Kidney capillary endothelial cell (primary cell): ENCODE measurements at places on chromosomes 2 and 18.

GRCh38 chr2:114068438-114068837, 178.5 kb downstream of the ACTR3 start:
- DNase-seq: no peak

GRCh38 chr2:45014016-45014702, 4.9 kb upstream of the SIX2 start:
- no peak for DNase-seq

DNA sequence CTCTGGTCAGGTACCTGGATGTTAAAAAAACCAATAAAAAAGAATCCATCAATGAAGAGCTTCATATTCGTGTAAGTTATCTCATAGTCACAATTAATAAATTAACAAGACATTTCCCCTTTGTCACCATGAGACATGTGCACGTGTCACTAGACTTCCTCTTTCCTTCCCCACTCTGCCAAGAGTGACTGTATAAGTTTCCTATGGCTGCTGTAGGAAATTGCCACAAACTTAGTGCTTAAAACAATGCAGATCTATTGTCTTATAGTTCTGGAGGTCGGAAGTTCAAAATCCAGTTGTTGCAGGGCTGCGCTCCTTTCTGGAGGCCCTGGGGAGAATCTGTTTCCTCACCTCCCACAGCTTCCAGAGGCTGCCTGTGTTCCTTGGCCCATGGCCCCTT, 35.8 kb downstream of the SLC9A4 start:
- peak; percentile 44 for DNase-seq

DNA sequence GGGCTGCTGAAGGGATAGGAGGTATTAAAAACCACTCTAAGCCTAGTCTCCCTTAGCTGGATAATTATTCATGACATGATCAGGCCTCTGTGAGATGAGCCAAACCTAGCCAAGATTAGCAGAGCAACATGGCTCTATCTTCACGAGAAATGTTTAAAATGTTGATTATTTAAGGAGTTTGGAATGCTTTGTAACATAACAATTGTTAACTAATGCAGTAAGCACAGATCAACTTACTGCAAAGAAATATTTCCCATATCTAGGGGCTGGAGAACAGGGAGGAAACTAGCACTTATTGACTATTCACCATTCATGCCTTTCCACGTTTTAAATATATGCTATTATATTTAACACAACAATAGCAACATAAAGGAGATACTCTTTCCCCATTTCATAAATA, 833.7 kb upstream of the CHAC2 start:
- no peak for DNase-seq

DNA sequence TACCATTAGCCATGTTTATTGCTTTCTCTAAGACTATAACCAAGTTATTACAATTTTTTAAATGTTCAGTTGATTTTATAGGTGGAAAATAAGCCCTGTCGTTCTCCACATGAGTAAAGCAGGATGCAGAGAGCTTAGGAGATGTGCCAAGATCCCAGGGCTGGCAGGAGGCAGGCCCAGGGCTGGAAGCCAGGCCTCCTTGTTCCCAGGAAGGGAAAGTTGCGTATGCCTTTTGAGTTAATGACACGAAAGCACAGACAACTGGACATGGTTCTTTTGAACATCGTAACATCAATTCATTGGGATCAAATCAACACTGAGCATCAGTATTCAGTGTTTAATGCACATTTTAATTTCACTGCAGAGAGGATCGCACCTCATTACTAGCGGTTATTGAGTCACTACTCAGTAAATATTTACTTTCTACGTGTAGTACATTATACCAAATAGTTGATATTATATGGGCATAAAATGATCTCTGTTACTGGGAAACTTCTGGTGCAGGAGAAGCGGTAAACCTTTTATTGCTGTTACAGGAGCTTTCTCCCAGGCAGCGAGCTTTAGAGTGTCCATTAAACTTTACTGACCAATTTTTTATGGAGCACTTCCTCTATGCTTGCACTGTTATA, 60.0 kb downstream of the RNF144A start:
- DNase-seq: no peak

DNA sequence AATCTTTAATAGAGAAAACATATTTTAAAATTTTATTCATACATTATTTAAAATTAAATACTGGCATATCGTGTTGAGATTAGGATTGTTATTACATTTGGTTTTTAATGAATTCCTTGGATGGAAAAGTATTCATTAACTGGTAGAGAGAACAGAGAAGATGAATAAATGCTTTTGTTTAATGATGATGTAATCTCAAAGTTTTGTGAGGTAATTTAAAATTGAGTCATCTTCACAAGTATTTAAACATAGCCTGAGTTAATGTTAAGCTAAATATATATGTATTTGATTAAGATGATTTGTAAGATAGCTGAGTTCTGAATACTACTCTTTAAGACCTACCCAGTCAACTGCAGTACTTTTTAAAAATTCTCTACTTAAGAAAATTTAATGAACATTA, 713.4 kb upstream of the VRK2 start:
- no peak for DNase-seq

DNA sequence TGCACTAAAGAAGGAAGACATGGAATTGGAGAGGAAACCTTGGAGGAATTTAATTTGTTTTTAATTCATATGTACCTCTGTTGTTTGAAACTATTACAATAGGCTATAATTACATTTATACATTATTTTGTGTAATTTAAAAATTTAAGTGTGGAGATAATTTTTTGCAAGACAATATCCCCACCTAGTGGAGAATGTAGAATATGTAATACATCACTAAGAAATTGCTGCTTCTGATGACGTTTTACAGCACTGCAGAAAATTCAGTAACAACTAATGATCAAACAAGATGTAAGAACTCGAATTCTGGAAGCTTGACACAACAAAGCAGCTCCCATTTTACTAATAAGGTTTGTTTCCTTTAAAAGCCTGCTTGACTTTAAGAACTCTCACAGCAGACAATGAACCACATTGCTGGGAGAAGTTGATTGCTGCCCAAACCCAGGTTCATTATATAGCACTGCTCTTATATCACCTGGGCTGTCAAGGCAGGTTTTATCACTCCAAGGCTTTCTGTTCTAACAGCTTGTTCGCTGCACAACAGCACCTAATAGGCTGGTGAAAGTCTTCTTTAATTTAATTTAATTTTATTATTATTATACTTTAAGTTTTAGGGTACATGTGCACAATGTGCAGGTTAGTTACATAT, 53.4 kb downstream of the THADA start:
- peak; percentile 59 for DNase-seq

DNA sequence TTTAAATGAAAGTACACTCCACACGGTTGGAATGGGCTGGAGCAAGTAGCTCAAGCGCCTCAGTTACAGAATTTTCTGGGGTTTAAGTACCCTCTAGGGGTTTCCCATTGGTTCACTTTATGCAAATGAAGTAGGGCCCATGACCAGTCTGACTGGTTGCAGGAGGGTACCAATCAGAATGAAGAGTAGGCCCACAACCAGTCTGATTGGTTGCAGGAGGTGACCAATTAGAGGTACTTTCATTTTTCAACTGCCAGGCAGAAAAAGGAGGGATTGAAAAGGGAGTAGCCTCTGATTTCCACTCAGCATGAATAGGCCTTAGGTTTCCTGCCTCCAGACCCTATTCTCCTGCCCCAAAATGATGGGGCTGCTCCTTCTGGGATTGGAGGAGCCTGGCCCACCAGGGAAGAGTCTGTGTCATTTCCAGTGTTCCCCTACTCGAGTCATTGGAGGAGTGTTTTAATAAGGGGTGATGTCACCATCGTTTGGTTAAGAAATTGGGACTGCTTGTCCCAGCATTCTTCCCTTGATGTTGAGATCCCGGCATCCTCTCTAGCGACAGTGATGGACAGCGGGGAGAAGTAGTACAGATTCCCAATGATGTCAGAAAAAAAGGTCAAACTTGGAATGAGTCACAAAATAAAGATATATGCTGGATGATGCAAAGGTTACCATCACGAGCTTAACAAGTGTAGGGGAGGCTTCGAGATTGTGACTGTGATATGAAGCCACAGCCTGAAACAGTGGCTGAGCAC, 210.4 kb downstream of the SH3BP4 start:
- DNase-seq: no peak

DNA sequence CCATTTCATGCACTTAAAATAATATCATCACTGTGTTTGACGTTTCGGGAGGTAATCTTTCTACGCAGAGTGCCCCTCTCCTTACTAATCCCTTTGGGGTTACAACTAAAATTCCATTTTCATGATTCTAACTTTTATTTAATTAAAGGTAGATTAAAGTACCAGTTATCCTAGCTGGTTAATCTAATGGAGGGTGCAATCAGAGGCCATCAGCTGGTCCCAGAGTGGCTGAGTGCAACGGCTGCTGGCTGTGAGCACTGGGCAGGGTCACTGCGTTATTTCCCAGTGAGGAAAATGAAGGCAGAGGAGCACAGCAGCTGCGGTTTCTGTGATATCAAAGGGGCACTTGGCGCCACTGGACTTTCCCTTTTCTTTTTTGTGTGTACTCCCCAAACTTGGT, 12.1 kb downstream of the SCYGR4 start:
- no peak for DNase-seq

DNA sequence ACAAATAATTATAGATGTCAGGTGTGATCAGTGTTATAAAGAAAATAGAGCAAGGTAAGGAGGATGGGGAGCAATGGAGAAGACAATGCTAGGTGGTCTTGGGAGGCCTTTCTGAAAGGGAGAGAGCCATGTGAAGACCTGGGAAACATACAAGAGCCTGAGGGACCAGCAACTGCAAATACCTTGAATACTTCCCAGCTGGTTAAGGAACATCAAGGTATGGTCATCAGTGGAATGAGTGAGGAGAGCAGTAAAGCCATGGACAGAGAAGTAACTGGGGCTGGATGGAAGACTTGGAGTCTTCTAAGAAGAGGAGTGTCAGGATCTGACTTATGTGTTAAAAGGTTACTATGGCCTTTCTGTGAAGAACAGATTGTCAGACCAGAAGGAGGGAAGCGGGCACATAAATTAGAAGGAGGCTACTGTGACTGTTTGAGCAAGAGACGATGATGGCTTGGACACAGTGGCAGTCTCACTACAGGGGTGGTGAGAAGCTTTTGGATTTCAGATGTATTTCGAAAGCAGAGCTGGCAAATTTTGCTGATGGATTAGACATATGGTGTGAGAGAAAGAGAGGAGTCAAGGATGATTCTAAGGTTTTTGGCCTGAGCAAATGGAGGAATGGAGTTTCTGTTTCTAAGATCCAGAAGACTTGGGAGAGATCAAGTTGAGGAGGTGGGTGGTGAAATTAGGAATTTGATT, 22.8 kb upstream of the EXOC6B start:
- DNase-seq: no peak

DNA sequence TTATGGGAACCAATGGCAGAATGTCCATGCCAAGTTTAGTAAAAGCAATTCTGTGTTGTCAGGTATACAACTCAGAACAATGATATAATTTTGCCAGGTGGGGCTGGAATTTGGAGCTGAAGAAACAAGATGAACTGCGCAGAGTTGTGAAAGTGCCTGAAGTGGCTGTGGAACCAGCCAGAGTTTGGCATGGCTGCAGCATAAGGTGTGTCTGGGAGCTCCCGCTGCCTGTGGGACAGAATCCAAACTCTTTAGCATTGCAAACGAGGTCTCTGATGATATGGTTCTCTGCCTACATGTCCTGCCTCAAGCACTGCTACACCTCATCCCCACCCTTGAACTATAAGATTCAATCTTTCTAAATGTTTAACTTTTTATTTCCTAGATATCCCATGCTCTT, 909.7 kb downstream of the EPHA4 start:
- DNase-seq: no peak

- DNase-seq: no peak
Measured at GRCh38 chr2:120219766-120220165, 3.4 kb downstream of the TMEM185B start.

DNA sequence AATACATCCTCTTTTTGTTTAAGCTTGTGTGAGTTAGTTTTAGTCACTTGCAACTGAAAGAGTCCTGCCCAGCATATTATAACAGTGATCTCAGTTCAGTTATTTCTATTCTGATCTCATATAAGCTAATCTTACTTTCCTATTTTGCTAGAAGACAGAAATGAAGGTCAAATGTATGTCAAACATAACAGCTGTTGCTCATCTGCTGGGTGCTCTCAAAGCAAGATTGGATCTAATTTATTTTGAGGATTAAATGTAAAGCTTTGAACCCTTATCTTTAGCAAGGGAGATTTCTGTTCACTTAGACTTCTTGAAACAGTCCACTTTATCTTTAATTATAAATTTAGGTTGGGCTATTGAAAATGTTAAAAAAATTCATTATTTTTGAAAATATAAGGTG, 31.2 kb downstream of the CRYGD start:
- DNase-seq: no peak

- no peak for DNase-seq
Measured at GRCh38 chr2:164386231-164386630, 235.1 kb downstream of the GRB14 start.

DNA sequence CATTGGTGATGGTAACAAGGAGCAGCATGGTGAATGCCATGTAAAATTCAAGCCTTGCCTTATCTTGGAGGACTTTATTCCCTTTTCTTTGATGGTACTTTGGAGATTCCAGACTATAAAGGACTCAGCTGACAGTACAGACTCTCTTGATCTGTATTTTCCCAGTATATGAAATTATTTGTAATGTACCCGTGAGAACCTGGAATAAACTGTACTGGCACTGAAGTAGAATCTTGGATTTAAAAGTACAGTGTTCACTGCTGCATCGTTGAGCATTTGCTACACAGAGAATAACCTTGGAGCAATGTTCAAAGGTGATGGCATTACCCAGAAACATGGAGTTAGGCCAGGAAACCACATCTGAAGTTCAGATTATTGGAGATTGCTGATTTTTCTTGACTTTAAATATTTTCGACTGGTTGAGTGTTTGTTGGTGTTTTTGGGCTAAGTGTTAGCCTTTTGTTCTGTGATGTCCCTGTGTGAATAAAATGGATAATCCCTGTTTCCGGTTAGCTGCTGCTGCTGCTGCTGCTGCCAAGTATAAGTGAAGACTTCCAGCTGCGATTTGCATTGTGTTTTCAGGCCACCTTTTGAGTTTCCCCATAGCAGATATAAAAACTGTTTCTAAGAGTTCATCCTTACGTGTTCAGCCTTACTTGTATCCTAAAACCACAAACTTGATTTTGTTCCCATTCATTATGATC, 122.0 kb downstream of the SPTBN1 start:
- no peak for DNase-seq

DNA sequence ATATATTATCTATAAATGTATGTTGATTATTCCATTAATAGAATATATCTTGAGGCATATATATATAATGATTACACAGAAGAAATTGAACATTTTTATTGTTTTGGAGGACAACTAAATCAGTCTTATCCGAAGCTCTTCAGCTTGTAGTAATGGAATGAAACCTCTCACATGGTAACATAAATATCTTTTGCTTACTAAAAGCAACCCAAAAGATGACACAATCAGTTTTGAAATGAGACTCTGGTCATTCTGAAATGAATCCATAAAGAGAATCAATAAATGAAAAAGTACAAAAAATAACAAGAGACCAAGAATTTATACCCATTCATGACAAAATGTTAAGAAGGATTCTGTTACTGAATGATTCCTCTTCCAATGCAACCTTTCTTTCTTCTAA, 110.2 kb downstream of the FIGN start:
- DNase-seq: no peak

GRCh38 chr2:20094142-20094755, 42.8 kb upstream of the LAPTM4A start:
- DNase-seq: no peak
